ENCODE measurements at places on chromosomes 7 and 10. TPM values are rescaled to one million over a fixed set of nuclear protein-coding genes. Genes with fewer than 3 reads are reported as not detected.

SPDYE5 gene
- polyA plus RNA-seq = 0.38 TPM

ASAH2 gene
- 3.4 TPM for polyA plus RNA-seq

ZNF503 gene
- 15.7 TPM for polyA plus RNA-seq

KLF14 gene
- polyA plus RNA-seq = 0.25 TPM

HIPK2 gene
- 4.9 TPM for polyA plus RNA-seq

ZCWPW1 gene
- 4.2 TPM for polyA plus RNA-seq

STAG3 gene
- polyA plus RNA-seq = 0.65 TPM

PLXDC2 gene
- 0.81 TPM for polyA plus RNA-seq

ITGB8 gene
- 3.4 TPM for polyA plus RNA-seq

PDZD7 gene
- polyA plus RNA-seq = 1.1 TPM

HDAC9 gene
- 1.5 TPM for polyA plus RNA-seq

CDK14 gene
- polyA plus RNA-seq = 19.9 TPM

FEZF1 gene
- polyA plus RNA-seq = not detected

ITIH5 gene
- not detected for polyA plus RNA-seq

CPA2 gene
- not detected for polyA plus RNA-seq

GPR141 gene
- not detected for polyA plus RNA-seq

ZNF467 gene
- polyA plus RNA-seq = not detected

UBE2D1 gene
- 33.4 TPM for polyA plus RNA-seq

All from GM23248 (cell line).